HuH-7.5 (cell line): ENCODE measurements at places on chromosomes 13 and 19.

GRCh38 chr19:6413721-6414643 lies 10.6 kb downstream of the KHSRP start:
- no peak for DNase-seq

GRCh38 chr19:40588110-40588854 lies 11.6 kb downstream of the SHKBP1 start:
- DNase-seq: no peak

- no peak for DNase-seq
These were observed 808.3 kb downstream of the LIG4 start for GRCh38 chr13:107407074-107407473.

DNA sequence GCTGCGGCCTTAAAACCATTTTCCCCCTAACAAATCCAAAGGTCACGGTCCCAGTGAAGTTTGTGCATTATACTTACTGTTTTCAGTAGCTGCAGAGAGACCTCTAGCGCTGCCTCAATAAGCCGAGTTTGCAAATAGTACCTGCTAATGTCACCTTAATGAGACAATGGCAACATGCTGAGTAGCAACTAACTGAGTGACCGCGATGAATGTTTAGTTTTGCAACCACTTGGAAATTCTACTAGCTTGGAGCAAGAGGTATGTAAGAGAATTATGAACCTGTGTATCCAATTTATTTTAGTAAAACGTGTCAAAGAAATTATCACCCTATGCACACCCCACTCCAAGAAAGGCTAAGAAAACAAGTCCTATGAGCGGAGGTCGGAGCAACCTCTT lies 1.2 kb downstream of the KPNA3 start:
- DNase-seq: peak; percentile 53

- no peak for DNase-seq
These were observed 102.0 kb downstream of the FOXO1 start for GRCh38 chr13:40564342-40565001.
